ENCODE measurements at places on chromosomes 1 and 21.

- H3K27me3 ChIP-seq: no peaks in the 10 kb centered on the region
- no peaks in the 10 kb centered on the region for H3K4me1 ChIP-seq
- H3K36me3 ChIP-seq: no peaks in the 10 kb centered on the region
- H3K27ac ChIP-seq: no peak overlapping the region
These were observed 81.0 kb upstream of the KCNK2 start for GRCh38 chr1:215001419-215002021.

GRCh38 chr21:17726047-17726829 lies 92.9 kb downstream of the C21orf91 start:
- H3K27me3 ChIP-seq: peaks cover 2% of the 10 kb centered on the region
- DNase-seq: no peak
- H3K36me3 ChIP-seq: no peaks in the 10 kb centered on the region

DNA sequence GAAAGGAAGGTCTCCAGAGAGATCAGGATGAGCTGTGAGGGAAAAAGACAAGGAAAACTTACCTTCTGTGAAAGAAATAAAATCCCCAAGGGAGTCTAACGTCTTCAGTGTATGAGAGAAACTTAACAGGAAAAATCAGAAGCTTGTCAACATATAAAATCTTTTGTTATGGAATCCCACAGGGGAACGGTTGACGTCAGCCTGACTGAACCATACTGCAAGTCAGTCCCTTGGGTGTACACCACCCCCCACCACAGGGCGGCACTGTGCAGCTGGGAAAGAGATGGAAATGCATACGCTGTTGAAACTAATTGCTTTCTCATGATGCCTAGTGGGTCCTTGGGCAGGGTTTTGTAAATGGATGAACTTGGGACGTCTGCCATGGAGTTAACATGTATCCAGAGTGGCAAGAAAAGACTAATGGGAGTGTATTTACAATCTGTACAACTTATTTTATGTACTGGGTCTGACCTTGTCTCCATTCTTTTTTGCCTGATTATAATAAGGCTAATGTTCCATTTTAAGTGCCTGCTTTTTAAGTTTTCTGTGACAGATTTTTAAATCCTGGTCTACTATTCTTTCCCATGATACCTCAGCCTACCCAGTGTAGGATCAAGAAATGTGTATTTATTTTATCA lies 22.7 kb downstream of the UTP25 start:
- H3K27ac ChIP-seq: no peak overlapping the region
- H3K4me1 ChIP-seq: peaks cover 4% of the 10 kb centered on the region
- no peak overlapping the region for H3K4me3 ChIP-seq
- peak; percentile 34 for DNase-seq

DNA sequence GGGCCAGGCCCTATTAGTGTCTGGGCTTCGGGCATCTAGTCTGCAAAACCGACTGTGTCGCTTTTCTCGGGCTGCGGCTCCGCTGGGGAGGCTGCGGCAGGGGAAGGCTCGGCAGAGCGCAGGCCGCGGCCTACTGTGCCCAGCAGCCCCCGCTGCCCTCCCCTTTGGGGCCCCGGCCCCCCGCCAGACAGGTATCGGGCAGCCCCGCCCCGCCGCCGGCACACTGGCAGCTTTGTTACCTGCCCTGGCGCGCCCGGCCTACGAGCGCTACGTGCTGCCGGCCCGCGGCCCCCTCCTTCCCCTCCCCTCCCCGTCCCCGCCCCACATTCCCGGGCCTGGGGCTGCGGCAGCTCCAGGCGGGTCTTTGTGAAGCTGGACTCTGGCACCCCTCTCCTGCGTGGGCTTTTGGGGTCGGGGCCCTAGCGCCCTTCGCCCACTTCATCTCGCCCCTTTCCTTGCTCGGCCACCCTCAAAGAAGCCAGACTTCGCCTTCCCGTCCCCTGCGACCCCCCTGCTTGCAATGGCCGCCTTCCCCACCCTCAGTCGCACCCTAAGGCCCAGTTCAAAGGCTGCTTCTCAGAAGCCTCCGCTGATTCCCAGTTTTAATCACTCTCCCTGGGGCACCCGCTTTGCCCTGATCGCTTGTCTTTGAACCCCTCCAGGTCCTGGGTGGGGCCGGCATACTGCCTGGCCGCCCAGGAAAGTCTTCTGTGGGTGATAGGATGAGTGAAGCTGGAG lies 48.9 kb upstream of the SLC2A1 start:
- no peaks in the 10 kb centered on the region for H3K36me3 ChIP-seq
- H3K27ac ChIP-seq: no peak overlapping the region
- peaks cover 6% of the 10 kb centered on the region for H3K27me3 ChIP-seq
- H3K4me3 ChIP-seq: no peak overlapping the region

- DNase-seq: no peak
- H3K4me3 ChIP-seq: no peak overlapping the region
- H3K27me3 ChIP-seq: no peaks in the 10 kb centered on the region
- H3K4me1 ChIP-seq: no peaks in the 10 kb centered on the region
These were observed 26.1 kb downstream of the WNT9A start for GRCh38 chr1:227921461-227922185.

- no peak for DNase-seq
These were observed 2.7 kb upstream of the YBX1 start for GRCh38 chr1:42679364-42679983.

DNA sequence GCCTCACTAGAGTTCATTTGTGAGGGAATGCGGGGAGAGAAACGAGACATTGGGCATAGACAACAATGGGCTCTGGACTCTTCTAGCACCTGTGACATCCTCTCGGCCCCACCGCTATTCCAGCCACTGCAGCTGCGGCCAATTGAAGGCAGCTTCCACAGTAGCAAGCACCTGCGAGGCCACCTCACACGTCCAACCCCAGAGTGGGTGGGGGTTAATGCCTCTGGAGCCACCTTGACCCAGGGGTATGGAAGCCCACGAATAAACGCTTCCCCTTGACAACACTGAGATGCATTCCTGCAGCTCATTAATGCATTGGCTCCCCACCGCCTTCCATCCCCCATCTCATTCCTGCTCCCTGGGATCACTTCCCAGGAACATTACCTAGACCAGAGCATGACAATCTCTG lies 104.4 kb downstream of the GLIS1 start:
- H3K4me3 ChIP-seq: no peak overlapping the region
- H3K27me3 ChIP-seq: peaks cover 6% of the 10 kb centered on the region
- no peak overlapping the region for H3K27ac ChIP-seq
- H3K4me1 ChIP-seq: no peaks in the 10 kb centered on the region

- no peak overlapping the region for H3K27ac ChIP-seq
- no peak overlapping the region for H3K4me3 ChIP-seq
- peaks cover 21% of the 10 kb centered on the region for H3K4me1 ChIP-seq
These were observed 41.8 kb upstream of the PIGC start for GRCh38 chr1:172485626-172486025.

GRCh38 chr1:41905093-41905675 lies 13.5 kb downstream of the HIVEP3 start:
- peaks cover 41% of the 10 kb centered on the region for H3K4me1 ChIP-seq
- DNase-seq: no peak
- H3K27me3 ChIP-seq: peaks cover 2% of the 10 kb centered on the region
- no peak overlapping the region for H3K4me3 ChIP-seq
- H3K36me3 ChIP-seq: peaks cover 18% of the 10 kb centered on the region

- no peaks in the 10 kb centered on the region for H3K36me3 ChIP-seq
- no peaks in the 10 kb centered on the region for H3K27me3 ChIP-seq
- no peak for DNase-seq
These were observed 49.7 kb downstream of the PBX1 start for GRCh38 chr1:164608651-164609057.

GRCh38 chr1:30659702-30660101 lies 63.7 kb downstream of the MATN1 start:
- H3K4me3 ChIP-seq: no peak overlapping the region
- H3K27me3 ChIP-seq: no peaks in the 10 kb centered on the region
- H3K4me1 ChIP-seq: peaks cover 1% of the 10 kb centered on the region
- no peaks in the 10 kb centered on the region for H3K36me3 ChIP-seq
- H3K27ac ChIP-seq: no peak overlapping the region

DNA sequence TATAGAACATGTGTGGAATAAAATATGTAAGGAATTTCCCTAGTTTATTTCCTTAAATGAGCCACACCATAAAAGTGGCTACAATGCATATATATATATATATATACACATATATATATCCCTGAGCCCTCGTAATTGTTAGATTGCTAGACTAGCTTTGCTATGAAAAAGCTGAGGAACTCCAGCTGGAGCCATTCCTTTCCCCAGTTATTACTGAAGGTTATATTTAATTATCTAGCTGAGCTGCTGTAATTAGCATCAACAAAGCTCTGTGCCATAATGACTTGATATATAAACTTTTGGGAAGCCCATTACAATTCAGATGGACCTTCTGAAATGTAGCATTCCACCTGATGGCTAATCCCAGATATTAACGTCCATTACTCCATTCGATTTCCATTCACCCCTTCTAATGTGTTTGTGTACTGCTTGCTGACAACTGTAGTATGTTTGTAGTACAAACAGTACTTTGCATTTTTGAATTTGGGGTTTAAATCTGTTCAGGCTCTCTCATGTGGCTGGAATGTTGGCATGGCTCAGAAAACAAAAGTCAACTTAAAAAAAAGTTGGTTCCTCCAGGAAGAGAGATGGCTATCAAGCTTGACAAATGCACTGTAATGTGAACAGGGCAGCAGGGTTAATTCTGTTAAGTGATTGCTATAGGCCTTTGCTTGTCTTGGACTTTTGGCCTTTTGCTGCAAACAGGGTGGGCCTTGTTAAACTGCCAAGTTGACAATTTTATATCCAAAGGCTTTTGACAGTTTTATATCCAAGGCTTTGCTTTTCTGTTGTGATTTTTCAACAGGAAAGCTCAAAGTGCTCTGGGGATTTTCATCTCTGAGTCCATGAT lies 170.0 kb downstream of the LTN1 start:
- DNase-seq: no peak
- no peaks in the 10 kb centered on the region for H3K27me3 ChIP-seq
- no peak overlapping the region for H3K4me3 ChIP-seq

All from activated naive CD8-positive, alpha-beta T cell treated with anti-CD3 and anti-CD28 coated beads, Interleukin-2, amount 10 ng/mL, durations not matched to agents 7 days and 5 days (primary cell).